Retina (tissue), 1 donor: ENCODE measurements at places on chromosomes 1 and 21.

DNA sequence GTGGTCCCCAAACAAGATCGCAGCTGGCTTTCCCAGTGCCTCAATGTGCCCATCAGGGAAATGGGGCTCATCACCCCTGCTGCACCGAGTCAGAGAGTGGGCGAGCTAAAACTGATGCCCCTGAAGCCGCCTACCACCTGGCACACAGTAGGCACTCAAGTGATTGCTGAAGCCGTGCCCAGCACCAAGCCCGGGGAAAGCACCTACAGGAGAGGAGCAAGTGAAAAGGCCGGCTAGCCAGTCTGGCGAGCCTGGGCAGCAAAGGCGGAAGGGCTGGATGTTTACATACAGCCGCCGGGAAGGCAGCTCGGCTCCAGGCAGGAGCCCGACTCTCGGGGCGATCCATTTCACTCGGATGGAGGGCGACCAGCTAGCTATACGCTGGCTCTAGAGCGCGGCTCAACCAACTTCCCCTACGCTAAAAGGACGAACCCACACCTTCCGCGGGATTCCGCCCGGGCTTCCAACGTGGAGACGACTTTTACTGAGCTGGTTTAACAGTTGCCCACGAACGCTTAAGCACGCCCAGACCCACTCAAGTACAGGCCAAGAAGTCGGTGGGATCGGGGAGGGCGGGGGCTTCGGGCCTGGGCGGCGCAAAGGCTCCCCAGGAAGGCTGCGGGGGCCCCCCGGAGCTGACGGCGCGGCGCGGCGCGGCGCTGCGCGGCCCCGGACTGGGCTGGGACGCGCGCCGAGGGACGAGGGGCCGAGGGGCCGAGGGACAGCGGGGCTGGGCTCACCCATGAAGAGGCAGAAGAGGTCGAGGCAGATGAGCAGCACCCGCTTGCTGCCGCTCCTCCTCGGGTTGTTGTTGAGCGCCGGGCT is 1.0 kb downstream of the PLPP3 start:
- peak; percentile 84 for DNase-seq

DNA sequence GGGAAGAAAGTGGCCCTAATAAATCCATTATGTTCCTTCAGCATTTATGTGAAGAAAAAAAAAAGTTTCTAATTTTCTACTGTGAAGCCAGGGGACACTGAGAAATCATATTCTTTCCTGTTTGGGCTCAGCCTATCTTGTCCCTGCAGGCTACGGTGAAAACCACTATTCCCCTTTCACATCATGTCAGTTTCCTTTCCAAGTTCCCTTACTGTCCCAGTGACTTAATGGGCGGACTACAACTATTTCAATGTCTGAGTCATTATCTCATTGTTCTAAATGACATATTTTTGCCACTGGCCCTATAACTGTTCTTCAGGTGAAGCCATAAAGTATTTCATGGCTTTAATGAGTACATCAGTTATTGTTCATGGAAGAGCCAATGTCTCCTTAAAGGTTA is 71.3 kb upstream of the BEND5 start:
- DNase-seq: no peak

GRCh38 chr1:27719286-27720251 is 6.2 kb upstream of the FAM76A start:
- DNase-seq: no peak

DNA sequence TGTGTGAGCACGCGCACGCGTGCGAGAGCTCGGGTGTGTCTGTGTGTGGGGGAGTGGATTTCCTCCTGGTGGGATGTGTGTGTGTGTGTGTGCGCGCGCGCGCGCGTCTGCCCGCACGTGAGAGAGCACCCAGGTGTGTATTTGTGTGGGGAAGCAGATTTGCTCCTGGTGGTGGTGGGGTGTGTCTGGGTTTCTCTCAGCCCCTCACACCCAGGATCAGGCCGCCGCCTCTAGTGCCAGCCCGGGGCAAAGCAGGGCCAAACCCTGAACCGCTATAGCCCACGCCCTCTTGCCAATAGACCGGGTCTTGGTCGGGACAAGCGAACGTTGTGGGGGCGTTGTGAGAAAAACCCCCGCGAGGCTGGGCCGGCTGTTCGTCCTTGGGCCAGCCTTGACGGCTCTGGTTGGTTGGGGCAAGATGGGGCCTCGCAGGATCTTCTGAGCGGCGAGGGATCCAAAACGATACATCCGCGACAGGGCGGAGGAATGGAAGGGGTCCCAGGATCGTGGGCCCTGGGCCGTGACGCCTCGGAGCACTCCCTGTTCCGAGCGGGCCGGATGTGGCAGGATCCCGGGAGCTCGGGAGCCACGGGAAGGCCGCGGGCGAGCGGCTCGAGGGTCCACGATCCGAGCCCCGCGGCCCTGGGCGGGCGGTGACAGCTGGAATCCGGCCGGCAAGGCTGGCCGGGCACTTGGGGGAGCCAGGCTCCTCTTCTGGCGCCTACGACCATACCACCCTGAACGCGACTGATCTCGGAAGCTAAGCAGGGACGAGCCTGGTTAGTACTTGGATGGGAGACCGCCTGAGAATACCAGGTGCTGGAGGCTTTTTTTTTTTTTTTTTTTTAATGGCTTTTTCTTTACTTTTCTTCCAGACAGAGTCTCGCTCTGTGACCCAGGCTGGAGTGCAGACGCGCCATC is 68.2 kb downstream of the RNF187 start:
- DNase-seq: no peak

- DNase-seq: no peak
These were observed 5.1 kb downstream of the IFFO2 start for GRCh38 chr1:18951416-18951815.

- no peak for DNase-seq
These were observed 114.2 kb downstream of the ZC3H11B start for GRCh38 chr1:219498666-219499065.

GRCh38 chr1:107617456-107617855 is 347.5 kb downstream of the VAV3 start:
- no peak for DNase-seq

DNA sequence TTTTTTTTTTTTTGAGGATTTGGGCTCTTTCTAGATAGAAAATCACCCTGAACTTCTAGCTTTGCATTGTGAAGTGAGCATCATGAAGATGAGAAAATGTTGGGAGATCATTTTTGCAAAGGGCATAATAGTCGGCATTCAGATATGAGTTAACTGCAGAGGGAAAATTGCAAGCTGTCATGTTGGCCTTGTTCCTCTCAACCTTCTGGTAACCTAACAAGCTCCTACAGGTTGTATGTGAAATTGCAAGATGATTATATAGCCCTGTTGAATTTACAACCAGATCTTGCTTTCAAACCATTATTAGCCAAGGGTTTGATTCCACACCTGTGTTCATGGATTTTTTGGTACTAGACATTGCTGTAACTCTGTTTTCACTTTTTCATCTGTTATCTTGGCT is 2.2 kb downstream of the ELOA start:
- DNase-seq: no peak

DNA sequence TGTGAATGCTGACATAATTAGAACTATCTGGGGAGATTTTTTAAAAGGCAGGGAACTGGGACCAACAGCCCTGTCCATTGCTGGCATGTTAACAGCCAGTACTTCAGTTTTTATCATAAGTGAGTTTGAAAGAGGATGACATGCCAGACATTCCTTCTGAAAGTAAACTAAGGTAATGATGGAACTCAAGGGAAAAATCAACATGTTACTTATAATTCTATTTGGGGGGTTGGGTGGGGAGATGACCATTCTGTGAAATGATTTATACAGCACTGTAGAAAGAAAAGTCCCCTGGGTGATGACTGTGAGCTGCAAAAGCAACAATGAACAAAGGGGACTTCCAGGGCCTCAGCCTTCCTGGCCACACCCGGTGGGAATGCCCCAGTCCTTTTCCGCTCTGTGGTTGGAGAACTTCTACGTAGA is 5.4 kb upstream of the LAMC2 start:
- DNase-seq: no peak

- no peak for DNase-seq
These were observed 19.8 kb downstream of the PTBP2 start for GRCh38 chr1:96741335-96741734.
